ENCODE measurements at places on chromosomes 2 and 18.

GRCh38 chr18:75209951-75210258 lies 692 bp upstream of the TSHZ1 start:
- DNase-seq: no peak

DNA sequence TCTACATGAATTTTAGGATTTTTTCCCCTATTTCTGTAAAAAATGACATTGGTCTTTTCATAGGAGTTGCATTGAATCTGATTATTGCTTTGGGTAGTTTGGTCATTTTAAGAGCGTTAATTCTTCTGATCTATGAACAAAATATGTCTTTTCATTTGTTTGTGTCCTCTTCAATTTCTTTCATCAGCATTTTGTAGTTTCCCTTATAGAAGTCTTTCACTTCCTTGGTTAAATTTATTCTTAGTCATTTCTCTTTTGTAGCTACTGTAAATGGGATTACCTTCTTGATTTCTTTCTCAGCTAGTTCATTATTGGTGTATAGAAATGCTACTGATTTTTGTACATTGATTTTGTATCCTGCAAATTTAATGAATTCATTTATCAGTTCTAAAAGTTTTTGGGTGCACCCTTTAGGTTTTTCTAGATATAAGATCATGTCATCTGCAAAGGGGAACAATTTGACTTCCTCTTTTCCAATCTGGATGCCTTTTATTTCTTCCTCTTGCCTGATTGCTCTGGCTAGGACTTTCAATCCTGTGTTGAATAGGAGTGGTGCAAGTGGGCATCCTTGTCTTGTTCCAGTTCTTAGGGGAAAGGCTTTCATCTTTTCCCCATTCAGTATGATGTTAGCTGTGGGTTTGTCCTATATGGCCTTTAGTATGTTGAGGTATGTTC lies 36.6 kb upstream of the AAK1 start:
- DNase-seq: no peak

DNA sequence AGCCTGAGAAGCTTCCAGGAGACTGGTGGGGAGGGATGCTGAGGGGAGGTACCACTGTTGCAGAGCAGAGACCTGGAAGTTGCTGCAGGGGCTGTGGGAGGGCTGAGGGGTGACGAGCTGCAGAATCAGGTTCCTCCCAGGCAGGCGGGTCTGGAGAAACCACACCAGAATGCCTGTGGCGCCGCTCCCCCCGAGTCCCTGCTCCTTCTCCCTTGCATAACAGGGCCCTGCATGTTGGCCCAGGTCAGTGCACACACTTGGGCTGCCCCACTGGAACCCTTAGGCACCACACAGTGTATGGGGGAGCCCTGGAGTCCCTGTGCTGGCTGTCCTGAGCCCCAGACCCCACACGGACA lies 60.4 kb downstream of the ARL4C start:
- no peak for DNase-seq

GRCh38 chr2:239024226-239024625 lies 176.3 kb downstream of the TWIST2 start:
- no peak for DNase-seq

DNA sequence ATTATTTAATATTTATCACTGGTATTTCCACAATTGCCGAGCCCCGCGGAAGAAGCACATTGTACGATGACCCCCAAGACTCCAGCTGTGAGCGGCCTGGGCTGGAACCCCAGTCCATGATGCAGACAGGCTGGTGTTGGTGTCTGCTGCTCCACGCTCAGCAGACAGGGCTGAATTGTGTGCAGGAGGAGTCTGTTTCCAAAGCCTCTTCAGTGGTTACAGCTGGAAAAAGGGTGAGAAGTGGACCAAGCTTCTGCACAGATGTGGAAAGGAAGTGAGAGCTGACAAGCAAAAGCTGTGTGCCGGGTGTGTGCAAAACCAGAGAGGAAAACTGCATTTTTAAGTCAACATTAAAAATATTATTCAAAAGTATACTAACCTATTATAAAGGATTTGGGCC lies 500.4 kb downstream of the GALR1 start:
- no peak for DNase-seq

DNA sequence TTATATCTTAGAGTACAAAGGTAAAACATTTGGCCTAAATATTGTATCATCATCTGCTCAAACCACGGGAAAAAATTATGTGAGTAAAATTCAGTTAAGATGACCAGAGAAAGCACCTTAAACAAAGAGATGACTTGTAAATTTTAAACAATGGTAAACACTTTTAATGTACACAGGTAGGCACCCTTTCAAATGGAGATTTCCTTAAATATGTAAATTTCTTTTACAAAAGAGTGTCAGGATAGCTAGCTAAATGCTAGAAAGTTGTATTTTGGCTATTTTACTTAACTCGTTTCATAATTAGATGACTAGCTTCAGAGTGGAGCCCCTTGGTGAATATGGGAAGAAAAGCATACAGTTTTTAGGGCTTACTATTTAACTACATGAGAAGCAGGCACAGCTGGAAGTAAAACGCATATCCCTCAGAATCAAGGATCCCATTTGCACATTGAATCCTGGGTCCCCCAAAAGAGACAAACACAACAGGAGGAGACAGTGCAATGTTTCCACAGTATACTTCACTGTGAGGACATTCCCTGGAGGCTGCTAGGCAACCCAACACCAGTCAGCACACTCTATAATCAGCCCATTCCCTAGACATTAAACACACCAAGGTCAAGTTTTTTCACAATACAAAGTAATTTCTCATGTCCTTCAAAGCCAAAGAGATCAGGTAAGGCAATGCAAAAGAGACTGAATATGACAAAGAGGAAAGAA lies 1154.4 kb downstream of the DPP10 start:
- no peak for DNase-seq

DNA sequence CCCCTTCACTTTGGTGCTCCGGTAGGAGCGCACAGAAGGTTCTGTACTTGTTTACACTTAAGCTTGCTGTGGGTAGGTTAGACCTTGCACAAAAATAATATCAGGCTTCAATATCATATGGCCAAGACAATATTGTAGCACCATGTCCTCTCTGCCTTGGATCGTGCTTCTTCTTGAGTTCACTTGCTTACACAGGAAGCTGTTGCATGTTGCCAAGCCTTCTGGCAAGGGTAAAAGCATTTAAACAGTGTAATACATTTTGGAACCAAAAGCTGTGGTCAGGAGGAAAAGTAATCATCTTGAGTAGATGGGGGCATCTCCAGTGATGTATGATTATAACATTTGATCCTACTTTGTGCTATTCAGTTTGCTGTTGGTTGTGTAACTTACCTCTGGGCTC lies 197.5 kb downstream of the LTBP1 start:
- DNase-seq: no peak

- DNase-seq: no peak
Measured at GRCh38 chr2:241888641-241889040, 19.1 kb downstream of the RTP5 start.

- peak; percentile 81 for DNase-seq
Measured at GRCh38 chr2:85750587-85751575, 2.9 kb upstream of the ATOH8 start.

GRCh38 chr2:172251231-172251630 lies 148.5 kb upstream of the DLX2 start:
- no peak for DNase-seq

GRCh38 chr18:22713511-22713910 lies 219.6 kb upstream of the RBBP8 start:
- DNase-seq: no peak

- no peak for DNase-seq
Measured at GRCh38 chr2:59034106-59034505, 793.0 kb upstream of the FANCL start.

DNA sequence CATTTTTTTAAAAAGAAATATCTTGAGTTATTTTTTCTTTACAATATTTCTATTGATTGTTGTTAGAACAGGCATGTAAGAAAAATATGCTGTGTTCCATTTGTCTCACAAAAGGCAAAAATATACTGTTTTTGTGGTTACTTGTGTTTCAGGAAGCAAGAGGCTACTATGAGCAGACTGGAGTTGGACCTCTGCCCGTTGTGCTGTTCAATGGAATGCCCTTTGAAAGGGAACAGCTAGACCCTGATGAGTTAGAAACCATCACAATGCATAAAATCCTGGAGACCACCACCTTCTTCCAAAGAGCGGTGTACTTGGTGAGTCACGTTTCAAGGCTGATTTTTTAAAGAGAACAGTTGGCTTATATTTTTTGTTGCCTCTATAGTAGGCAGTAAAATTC lies 54.7 kb downstream of the UGGT1 start:
- no peak for DNase-seq

DNA sequence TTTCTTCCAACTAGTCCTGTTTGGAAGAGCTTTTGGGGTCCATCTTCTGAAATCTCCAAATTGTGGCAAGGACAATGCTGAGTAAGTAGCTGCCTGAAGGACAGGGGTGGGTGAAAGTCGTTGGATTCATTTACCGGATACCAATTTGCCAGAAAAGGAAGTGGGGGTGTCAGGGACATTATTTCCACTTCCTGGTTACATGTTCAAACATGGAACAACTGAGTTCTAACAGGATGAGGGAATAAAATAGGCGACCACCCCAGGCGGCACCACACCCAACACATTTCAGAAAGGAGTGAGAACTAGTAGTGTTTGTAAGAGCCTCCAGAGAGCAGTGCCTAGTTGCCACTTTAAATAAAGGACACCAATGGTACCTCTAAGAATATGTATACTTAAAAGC lies 158.6 kb upstream of the SERTAD2 start:
- DNase-seq: no peak

DNA sequence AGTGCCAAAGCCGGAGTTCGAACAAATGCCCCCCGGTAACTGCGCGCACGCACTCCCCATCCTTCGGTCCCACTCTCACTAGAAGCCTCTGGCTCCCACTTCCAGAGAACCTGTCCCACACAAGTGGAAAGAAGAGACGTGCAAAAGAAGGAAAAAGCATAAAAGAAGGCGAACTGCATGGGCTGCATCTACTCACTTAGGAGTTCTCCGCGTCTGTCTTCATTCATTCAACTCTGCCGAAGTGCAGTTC lies 312 bp downstream of the NR4A2 start:
- DNase-seq: no peak

DNA sequence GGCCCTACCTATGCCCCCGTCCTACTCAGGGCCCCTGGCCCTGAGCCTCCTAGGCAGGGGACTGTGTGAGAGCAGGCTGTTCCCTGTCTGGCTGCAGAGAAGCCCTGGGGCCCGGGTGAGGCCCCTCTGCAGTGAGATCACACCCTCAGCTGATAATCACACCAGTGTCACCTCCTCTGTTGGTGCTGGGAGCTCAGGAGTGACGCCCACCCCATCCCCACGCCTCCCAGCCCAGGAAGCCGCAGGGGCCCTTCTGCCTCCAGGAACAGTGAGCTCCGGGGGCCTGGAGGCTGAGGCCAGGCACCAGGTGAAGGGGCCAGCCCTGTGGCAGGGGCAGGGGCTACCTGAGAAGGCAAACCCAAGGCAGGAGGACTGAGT lies 20.0 kb downstream of the KCNIP3 start:
- no peak for DNase-seq

DNA sequence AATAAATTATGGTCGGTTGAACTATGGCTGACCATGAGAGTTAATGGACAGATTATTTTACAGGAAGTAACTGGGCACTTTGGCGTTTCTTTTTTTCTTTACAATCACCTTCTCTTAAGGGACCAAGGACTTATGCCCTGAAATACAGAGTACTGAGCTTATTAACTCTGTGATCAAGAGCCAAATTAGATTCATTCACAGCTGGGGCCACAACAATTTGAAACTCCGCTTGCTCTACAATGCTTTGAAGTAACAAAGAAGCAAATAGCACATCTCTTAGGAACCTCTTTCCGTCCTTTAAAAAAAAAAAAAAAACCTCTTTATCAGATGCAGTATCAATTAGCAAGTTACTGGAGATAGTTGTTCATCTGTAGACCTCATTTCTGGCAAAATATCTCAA lies 112.0 kb downstream of the LYPD6 start:
- no peak for DNase-seq

DNA sequence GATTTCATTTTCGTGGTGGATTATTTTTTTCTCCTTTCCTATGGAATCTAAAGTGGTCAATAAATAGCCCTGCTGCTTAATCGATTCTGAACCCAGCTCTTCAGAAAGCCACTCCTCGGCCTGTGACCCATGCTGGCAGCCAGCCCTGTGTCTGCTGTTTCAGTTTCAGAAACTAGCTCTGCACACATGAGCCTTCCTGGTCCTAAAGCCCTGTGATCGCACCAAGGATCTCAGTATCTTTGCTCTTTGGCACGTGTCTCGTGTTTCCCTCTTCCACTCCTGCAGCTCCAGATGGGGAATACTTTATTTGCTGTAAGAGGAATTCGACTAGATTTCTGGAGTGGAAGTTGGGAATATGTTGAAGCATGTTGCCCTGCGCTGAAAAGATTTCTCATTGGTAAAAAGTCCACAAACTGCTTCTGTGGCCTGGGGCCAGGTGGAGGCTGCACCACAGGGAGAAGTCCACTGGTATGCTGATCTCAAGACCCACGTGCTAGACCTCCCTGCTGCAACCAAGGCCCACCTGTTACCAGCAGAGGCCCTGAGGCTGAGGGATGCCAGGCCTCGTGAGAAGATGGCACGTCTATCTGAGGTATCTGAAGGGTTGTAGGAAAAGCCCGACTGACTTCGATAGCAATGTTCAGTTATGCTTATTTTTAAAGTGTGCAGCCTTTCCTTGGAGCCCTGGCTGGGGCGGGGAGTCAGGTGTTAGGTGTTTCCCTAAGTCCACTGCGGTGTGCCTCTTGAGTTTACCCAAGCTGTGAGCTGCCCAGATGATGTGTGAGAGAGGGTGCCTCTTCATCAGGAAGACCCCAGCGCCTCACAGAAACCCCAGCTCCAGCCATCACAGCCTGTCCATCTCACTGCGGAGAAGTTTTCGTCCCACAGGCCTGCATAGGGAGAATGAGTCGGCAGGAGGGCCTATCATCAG lies 33.6 kb upstream of the CELF4 start:
- DNase-seq: no peak

DNA sequence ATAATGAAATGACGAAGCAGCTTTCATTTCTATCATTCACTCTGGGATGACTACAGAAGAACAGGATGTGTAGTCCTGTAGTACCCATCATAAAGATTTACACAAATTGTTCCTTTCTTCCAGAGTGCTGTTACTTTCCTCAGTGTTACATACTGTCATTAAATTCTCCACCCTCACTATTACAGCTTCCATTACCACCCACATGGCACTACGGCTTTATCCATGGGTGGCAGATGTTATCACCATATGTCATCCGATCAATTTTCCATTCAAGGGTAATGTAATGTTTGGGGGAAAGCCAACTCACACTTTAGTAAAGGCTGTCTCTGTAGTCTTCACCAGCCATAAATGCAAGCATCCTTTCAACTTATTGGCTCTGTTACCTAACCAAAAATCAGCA lies 7.1 kb upstream of the CSRNP3 start:
- no peak for DNase-seq

- peak; percentile 83 for DNase-seq
Measured at GRCh38 chr2:58428096-58429013, 187.2 kb upstream of the FANCL start.

- DNase-seq: no peak
Measured at GRCh38 chr18:50816419-50817166, 3.2 kb downstream of the MRO start.

- DNase-seq: peak; percentile 74
Measured at GRCh38 chr18:13823707-13824395, at the start of gene MC5R. MC5R (plus strand) TSS chr18:13824149; CDS start chr18:13825766, 1,617 bp downstream.

DNA sequence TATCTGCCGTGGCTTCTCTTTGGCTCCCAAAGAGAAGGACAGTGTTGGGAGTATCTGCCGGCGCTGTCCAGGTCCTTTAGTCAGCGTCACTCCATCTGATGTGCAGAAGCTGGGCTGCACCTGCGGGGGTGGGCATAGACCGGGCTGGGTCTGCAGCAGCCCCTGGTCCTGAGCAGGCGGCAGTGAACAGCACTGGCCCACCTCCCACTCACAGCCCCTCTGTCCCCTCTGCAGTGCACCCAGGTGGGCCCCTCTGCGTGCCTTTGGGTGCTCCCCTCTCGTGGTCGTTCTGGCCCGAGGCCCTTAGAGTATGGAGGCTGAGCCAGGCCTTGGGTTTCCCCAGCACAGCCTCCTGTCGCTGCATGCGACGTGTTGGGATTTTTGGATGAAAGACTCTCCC lies 95.7 kb downstream of the USP40 start:
- DNase-seq: no peak
